ENCODE measurements at places on chromosomes 4 and X.

GRCh38 chr4:11409632-11410031, 19.1 kb downstream of the HS3ST1 start:
- DNase-seq: no peak

GRCh38 chr4:154521607-154522006, 28.6 kb downstream of the PLRG1 start:
- DNase-seq: no peak

- DNase-seq: no peak
Measured at GRCh38 chr4:39233783-39234182, 51.5 kb downstream of the WDR19 start.

DNA sequence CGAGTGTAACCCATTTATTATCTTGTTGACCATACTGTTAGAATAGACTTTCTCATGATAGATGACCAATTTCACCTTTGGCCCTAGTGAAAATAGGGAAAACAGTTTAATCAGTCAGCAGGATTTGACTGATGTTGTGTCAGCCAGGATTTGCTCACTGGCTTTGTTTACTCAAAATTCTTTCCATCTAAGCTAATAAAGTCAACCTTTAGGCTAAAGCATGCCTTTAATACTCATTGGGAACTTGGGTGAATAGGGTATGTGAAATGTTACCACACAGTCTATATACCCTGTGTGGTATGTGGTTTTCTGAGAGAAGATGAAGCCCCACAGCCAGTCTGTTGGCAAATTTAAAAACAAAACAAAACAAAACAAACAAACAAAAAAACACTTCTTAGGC, 18.7 kb upstream of the SPANXB1 start:
- no peak for DNase-seq

DNA sequence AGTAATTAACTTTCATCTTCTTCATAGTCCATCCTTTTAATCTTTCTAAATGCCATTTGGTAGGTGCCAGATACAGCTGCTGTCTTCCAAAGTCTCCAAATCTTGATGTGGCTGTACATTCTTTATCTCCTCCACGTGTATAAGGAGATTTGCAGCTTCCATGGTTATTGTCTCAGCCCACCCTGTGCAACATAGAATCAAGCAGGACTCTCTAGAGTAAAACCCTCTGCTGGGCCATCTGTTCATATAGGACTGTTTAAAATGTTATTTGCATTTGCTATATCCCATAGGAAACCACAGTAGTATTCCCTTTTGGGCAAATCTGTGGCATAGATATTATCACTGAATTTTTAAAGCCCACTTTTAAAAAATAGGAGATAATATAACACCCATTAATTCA, 527.2 kb upstream of the EPHA5 start:
- no peak for DNase-seq

GRCh38 chr4:80183250-80184052, 13.9 kb upstream of the PRDM8 start:
- DNase-seq: no peak

DNA sequence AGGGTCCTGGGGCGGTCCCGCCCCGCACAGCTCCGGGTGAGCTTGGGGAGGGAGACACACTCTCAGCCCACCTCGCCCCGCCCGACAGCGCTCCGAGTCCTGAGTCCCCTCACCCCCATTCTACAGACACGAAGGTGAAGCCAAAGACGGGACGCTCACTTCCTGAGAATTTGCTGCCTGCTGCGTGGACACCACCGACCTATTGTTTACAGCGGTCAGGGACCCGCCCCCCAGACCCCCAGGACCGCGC, 796 bp upstream of the ZNF141 start:
- peak; percentile 34 for DNase-seq

- DNase-seq: no peak
Measured at GRCh38 chr4:83692028-83692427, 156.1 kb downstream of the GPAT3 start.

- DNase-seq: no peak
Measured at GRCh38 chr4:5524446-5525299, 183.7 kb downstream of the EVC2 start.

DNA sequence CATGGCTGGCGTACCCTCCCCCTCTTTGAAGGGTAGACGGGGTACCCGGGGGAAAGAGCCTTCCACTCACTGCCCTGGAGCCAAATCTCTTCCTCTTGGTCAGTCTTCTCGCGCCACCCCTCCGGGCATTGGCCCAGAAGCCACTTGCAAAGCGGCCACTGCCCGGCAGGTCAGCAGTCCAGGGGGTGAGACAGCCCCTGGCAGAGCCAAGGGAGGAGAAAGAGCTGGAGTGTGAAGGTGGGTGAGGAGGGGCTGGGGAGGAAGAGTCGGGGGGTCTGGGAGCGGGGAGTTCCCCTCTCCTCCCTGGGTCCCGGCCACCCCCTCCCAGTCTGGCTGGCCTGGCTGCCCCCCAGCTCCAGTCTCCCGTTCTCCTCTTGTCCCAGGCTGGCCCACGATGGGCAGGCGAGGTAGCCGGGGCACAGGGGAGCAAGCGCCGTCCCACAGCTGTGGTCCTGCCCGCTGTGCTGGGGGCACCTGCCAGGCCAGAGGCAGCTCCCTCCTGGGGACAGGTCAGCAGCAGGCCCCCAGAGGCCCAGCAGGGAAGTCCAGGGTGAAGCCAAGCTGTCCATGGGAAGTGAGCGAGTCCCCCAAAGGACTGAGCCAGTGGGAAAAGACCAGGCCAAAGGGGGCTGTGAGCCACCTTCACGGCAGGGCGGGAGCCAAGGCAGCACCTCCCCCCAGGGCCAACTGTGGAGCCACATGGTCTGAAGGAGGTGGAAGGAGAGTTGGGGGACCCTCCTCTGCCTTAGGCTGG, 21.6 kb upstream of the DUSP9 start:
- no peak for DNase-seq

- no peak for DNase-seq
Measured at GRCh38 chr4:154590329-154591006, at the start of gene FGA. Gene FGA, minus strand, starts transcription at chr4:154590742. Its CDS starts 55 bp downstream, at chr4:154590687.

GRCh38 chr4:81337211-81337610, 122.2 kb upstream of the PRKG2 start:
- DNase-seq: no peak

- no peak for DNase-seq
Measured at GRCh38 chr4:66091786-66092185, 421.5 kb upstream of the EPHA5 start.

GRCh38 chrX:140502491-140503237, 2.2 kb downstream of the SOX3 start:
- no peak for DNase-seq

DNA sequence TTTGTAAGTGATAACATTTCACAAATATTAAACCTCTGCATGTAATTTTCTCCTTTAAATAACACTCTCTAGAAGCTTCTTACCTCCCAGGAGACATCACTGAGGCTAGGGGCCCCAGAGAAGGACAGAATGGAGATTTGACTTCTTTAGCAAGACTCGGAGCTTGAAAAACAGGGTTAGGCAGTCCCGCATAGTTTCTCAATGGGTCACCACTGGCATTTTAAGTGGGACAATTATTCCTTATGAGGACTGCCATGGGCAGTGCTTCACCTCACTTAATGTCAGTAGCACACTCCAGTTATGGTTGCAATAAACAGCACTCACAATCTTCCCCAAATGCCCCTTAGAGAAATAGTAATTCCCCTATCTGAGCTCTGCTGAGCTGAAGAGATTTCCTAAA, 66.7 kb upstream of the NOCT start:
- no peak for DNase-seq

GRCh38 chr4:173424899-173425805, 26.2 kb upstream of the SCRG1 start:
- no peak for DNase-seq

GRCh38 chrX:49269767-49270248, at the start of gene PPP1R3F:
Gene PPP1R3F, plus strand, starts transcription at chrX:49269793. Its CDS starts 77 bp downstream, at chrX:49269870.
- no peak for DNase-seq

DNA sequence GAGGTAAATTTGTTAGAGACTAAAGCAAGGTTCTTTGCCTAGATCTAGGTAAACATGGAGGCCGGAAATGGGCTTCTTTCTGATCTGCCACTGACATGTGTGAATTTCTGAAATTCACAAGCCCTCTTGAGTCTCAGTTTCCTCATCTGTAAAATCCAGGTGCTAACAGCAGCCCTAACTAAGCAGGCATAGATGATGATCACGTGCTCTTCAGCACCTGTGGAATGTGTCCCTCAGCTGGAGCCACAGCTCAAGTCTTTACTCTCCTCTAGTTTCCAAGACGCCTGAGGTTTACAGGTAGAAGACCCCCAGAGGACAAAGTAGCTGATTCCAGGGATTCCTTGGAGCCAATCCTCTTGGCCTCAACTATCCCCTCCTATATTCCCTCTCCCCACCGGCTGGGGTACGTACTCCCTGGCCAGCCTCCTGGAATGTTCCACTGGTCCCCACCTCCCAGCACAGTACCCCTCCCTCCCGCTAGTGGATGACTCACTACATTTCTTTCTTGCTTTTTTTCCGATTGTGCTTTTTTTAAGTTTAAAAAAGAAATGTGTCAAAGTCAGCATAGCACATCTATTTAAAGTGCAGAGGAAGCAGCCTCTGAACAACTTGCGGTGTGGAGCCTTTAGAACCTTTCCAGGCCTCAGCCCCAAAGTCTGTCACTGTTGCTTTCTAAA, 98.4 kb downstream of the PHKA2 start:
- no peak for DNase-seq

GRCh38 chrX:129697204-129697829, 41.5 kb upstream of the XPNPEP2 start:
- DNase-seq: no peak

- DNase-seq: no peak
Measured at GRCh38 chr4:8388528-8388870, 52.0 kb downstream of the ACOX3 start.

DNA sequence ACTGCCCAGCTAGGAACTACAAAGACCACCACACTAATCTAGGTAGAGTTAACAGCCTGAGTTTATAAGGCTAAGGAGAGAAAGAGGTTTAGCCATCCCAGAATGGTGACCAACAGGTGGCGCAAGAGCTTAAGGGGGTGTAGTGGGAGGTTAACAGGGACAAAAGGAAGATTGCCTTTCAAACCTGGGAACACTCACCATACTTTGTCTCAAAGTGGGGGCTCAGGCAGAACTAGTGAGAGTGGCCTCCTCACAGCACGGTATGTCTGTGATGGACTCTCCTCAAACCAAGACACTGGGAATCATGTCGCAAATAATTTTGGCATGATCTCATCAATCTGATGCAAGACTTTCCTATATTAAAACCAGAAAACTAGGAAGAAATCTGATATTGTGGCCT, 23.4 kb downstream of the CCNI start:
- DNase-seq: no peak

- no peak for DNase-seq
Measured at GRCh38 chr4:122997463-122998101, 75.2 kb upstream of the NUDT6 start.

GRCh38 chrX:135651647-135652295, 61.7 kb upstream of the CT45A1 start:
- DNase-seq: no peak

DNA sequence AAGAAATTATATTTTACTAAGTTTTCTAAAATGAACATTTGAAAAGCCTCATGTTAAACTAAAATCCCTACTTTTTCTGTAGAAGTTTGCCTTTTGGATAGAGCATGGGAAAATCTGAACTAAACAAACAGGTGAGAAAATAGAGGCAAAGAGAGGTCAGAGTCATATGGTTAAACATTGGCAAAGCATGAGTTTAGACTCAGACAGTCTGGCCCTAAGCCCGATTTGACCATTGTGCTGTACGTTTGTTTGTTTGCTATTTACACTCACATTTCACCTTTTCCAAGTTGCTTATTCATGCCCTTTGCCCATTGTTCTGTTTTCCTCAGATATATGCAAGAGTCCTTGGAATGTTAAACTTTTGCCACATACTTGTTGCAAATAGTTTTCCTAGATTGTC, 85.4 kb downstream of the TIGD2 start:
- DNase-seq: no peak

- DNase-seq: no peak
Measured at GRCh38 chr4:53906606-53907190, 157.7 kb downstream of the CHIC2 start.

GRCh38 chrX:115058276-115058675, 40.9 kb upstream of the IL13RA2 start:
- no peak for DNase-seq

GRCh38 chrX:9271789-9272525, 192.9 kb upstream of the TBL1X start:
- DNase-seq: no peak

- DNase-seq: no peak
Measured at GRCh38 chr4:168531305-168531704, 34.5 kb downstream of the PALLD start.

DNA sequence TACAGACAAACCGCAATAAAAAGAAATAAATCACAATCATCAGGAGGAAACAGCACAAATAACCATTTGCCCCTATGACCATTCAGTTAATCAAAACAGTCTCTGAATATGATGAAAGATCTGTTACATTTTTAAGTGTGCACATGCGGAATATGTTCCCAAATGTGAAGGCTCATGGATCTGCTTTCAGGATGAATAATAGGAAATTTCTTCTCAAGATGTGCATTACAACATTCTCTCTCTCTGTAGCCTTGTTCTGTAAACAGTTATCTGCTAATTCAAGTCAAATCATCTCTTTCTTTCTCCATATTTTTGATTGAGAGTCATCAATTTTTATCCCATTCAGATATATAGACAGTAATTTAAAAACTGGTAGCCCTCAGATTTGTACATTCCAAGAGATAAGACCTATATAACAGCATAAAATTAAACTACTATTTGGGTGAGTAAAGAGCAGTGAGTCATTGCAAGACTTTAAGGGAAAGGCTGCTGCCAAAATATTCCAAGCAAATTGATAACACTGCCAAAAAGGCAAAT, 433.9 kb upstream of the ATOH1 start:
- no peak for DNase-seq

DNA sequence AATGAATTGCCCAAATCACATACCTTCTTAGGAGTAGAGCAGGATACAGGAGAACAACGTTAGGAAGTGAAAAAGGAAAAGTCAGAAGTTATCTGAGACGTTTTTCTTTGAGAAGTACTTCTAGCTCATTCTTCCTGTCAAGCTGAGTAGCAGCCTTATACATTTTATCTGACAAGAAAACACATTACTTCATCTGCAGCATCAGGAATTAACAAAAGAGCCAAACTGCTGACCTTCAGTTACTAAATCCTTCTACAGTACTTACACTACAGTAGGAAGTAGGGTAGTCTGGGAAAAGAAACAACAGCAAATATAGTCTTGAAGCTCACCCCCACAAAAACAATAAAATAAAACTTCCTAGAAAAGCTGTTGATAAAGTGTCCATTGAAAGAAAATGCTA, 57.0 kb downstream of the ATP11C start:
- DNase-seq: no peak

- no peak for DNase-seq
Measured at GRCh38 chr4:37760840-37761239, 65.6 kb upstream of the PGM2 start.

DNA sequence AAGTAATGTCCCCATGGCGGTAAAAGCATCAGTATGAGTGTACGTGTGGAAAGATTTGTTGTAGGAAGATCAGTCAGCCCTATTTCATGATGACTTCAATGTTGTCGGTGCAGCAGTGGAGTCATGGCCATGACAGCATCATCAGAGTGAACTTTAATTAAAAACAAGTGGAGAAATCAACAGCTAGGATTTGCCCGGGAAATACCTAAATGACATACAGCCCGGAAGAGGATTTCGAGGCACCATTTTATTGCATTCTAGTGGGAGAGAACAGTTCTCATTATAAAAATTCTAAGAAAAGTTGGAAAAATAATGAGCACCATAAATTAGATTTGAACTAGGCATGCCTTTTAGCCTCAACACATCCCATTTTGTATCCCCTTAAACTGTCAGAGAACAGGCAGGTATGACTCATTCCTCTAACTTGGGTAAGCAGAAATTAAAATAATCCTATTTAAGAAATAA, 170.1 kb downstream of the SHROOM3 start:
- DNase-seq: no peak
